ENCODE measurements at places on chromosomes 5 and 9.

DNA sequence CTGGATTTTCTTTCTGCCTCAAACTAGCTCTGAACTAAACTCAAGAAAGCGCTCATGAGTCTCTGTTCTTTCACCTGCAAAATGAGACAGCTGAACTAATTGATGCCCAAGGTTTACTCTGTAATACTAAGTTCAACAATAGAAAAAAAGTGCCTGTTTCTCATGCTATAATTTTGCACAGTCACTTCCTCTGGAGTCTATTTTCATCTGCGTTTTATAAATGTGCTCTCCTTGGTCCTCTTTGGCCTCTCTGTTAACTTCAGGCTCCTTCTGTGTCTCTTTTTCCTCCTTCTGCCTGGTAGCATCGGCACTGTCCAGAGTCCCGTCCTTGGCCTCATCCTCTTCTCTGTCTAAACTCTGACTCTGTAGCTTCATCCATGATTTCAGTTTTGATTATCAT, 311.9 kb upstream of the TLE4 start:
- DNase-seq, result no peak

DNA sequence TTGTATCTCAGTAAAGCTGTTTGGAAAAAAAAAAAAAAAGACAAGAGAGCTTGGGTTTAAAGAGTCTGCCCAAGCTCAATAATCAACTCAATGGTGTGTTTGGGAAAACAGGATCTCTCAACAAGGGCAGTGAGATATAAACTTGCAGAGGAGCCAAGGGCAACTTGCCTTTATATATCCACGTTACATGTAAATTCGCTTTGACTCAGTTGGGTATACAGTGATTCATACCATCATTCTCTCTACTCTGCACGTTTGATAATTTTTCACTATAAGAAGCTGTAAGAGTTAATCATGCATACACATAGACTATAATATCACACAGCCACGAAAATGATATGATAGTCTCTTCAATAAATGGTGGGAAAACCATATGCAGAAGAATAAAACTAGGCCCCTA, 24.9 kb downstream of the ADAM19 start:
- DNase-seq, result no peak

DNA sequence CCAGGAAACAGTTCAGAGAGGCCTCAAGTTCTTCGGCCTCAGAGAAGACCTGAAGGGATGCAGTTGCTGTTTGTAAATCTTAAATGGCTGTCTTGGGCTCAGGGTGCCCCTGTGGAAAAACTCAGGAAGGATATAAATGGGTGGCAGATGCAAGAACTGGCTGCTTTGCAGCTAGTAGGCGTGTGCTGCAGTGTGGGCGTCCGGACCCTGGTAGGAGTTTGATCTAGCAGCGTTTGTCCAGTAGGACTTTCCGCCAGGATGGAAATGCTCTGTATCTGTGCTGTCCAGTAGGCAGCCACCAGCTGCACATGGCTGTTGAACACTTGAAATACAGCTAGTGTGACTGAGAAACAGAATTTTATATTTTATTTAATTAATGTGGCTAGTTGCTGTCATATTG, 7.7 kb downstream of the CDX1 start:
- DNase-seq, result no peak

DNA sequence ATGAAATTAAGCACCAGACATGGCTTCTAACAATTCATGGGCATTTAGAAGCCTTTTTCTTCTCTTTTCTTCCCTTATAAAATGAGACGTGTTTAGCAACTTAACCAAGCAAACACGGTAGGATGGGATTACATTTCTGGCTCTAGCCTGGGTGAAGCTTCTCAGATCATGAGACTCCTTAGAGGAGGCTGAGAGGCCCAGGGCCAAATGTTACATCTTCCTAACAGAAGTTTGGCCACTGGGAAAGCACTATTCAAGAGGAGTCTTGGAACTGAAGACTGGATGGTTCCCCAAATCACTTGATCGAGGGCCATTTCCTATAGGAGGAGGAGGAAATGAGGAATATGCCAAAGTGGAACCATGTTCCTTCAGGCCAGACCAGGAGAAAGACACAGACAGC, 1.9 kb downstream of the GABRP start:
- DNase-seq, result peak; percentile 21

DNA sequence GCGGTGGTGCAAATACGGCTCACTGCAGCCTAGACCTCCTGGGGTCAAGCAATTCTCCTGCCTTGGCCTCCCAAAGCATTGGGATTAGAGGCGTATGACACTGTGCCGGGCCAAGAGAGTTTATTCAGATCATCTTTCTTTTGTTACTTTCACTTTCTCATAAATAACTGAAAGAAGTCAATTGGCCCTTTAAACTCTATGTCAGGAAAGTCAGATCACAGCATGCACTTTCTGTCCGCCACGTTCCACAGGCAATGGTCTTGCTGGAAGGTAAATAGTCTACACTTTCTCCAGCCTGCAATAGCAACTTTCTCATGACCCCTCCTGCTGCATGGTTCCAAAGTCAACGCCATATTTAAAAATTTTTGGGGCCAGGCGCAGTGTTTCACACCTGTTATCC, 6.5 kb upstream of the ARRDC1 start:
- DNase-seq, result no peak

- no peak for DNase-seq
Observed at GRCh38 chr9:37370282-37370681, 52.2 kb upstream of the GRHPR start.

- no peak for DNase-seq
Observed at GRCh38 chr9:69604568-69605219, 67.5 kb downstream of the APBA1 start.

DNA sequence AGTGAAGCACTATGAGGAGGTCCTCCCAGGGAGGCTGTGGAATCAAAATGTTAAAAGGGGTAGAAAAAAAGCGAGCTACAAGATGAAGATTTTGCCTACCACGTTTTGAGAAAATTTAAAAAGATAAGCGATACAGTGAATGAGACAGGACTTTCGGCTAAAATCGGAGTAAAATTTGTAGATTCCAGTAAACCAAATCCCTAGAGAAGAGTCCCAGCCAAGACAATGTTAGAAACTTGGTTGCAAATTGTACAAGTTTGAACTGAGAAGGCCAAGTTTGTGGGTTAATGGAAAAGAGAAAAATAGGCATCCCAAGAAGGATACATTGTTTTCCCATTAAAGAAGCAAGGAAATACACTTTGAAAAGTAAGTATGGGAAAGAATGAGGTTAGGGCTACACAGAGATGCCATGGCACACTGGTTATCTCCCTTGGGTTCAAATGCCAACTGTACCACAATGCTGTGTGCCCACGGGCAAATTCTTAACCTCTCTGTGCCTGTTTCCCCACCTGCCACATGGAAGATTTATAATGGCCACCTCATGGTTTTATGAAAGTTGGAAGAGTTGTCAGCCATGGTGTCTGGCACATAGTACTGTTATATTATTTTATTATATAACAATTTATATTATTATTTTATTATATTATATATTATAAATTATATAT, 16.2 kb upstream of the MGAT1 start:
- no peak for DNase-seq

DNA sequence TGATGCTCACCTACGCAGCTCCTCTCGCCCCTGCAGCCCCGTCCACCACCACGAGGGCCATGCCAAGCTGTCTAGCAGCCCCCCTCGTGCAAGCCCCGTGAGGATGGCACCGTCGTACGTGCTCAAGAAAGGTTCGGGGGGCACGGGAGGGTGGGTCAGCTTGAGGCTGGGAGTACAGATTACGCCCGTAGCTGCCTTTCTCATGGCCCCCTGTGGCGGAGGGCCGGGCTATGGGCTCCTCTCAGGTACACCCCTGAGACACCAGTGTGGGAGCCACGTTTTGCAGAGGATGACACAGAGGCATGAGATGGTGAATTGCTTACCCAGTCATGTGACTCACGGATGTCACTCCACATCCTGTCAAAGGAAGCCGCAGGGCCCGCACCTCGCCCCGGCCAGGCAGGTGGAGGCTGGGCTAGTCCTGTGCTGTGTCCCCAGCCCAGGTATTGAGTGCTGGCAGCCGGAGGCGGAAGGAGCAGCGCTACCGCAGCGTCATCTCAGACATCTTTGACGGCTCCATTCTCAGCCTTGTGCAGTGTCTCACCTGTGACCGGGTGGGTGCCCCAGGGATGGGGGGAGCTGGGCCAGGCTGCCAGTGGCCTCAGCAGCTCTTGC, 33.7 kb downstream of the USP20 start:
- DNase-seq, result no peak

GRCh38 chr9:122463828-122464632, 13.7 kb downstream of the OR1J1 start:
- no peak for DNase-seq

DNA sequence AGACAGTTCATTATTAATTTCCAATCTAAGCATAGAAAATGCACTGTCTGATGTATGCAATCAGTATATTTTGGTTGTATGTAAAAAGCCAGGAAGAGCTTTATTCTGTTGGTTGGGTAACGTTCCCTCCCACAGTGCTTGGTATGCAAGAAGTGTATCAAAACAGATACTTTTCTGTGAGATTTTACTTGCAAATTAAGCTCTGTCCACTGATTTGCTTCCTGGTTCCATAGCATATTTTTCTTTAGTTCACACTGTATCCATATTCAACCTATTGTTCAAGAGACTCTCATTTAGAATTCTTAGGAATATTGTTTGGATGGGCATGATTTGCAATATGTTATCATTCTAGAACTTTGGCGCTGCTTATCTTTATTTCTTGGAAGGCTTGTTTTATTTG, 47.4 kb downstream of the RNF180 start:
- no peak for DNase-seq

- DNase-seq, result no peak
Observed at GRCh38 chr5:80998590-80998979, 38.4 kb downstream of the RASGRF2 start.

GRCh38 chr9:91836515-91836914, 113.5 kb downstream of the ROR2 start:
- no peak for DNase-seq

DNA sequence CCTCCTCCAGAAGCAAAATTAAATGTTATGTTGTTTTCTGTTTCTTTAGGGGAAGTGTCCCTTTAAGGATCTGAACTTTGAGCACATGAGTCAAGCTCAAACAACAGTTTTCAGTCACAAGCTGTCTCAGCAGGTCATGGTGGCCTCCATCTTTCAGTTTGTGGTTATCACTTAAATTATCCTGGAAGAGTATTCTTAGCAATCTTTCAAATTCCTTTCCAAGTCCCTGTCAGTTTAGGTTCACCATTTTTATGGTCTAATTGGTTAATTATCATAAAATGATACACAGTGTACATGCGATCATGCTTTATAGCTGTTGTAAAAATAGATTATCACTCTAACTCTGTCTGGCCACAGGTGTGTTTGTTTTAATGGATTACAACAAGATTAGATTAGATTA, 43.1 kb upstream of the SELENOP start:
- no peak for DNase-seq

GRCh38 chr5:147393874-147394672, 115.8 kb downstream of the DPYSL3 start:
- no peak for DNase-seq

All from muscle of arm (tissue), 14 donors.